ENCODE measurements at places on chromosomes 7 and 10.

- DNase-seq, result no peak
These were observed 91.0 kb upstream of the LRRTM3 start for GRCh38 chr10:66834802-66835201.

DNA sequence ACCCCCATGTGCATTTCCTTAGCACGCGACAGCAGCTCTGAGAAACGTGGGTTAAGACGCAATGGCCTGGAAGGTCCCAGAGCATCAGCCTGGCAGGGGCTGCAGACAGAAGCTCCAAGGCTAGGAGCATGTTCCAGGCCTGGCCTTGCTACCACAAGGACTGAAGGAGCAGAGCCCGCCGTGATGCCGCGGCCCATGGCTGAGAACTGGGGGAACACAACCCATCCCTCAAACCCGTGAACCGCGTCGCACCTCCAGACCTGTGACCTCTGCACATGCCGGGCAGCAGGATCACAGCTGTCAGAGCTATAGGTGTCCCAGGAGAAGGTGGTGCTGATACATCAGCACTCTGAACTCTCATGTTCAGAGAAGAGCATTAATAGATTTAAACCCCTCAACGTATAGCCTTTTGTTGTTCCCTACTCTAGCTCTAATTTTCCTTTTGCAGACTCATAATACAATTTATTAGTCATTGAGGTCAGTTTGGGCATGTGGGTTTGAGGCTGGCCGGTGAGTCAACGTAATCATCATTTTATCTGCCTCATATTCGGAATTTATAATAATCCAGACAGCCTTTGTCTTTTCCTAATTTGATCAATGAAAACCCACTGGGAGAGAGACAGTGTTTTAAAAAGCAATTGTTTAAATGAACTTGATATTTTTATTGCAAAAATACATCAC is 222.5 kb upstream of the TCERG1L start:
- no peak for DNase-seq

DNA sequence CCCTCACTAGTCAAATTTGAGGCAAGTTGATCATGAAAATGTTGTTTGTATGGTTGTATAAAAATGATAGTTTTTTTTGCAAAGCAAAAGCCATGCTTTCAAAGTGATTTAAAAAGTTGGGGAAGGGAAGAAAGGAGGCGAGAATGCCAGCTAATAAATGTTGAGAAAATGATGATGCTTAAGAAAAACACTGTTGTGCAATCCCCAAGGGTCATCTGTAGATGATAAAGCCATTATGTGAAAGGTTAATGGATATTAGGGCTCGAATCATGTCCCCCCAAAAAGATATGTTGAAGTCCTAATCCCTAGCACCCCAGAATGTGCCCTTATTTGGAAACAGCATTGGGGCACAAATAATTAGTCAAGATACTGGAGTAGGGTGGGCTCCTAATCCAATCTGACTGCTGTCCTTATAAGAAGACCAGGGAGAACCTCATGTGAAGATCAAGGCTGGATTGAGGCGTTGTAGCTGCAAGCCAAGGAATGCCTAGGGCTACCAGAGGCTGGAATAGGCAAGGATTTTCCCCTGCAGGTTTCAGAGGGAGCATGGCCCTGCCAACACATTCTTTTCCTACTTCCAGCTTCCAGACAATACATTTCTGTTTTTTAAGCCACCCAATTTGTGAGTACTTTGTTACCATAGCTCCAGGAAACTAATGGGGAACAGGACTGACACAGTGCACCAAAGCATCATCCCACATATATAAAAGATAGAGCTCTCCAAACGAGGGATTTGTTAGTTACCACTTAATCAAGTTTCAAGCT is 35.4 kb upstream of the MKLN1 start:
- no peak for DNase-seq

GRCh38 chr7:98287486-98287959 is 6.0 kb downstream of the BRI3 start:
- DNase-seq, result no peak

- no peak for DNase-seq
These were observed 44.6 kb downstream of the VSTM4 start for GRCh38 chr10:49070701-49071100.

- no peak for DNase-seq
These were observed 37.2 kb downstream of the CUBN start for GRCh38 chr10:17092216-17092944.

DNA sequence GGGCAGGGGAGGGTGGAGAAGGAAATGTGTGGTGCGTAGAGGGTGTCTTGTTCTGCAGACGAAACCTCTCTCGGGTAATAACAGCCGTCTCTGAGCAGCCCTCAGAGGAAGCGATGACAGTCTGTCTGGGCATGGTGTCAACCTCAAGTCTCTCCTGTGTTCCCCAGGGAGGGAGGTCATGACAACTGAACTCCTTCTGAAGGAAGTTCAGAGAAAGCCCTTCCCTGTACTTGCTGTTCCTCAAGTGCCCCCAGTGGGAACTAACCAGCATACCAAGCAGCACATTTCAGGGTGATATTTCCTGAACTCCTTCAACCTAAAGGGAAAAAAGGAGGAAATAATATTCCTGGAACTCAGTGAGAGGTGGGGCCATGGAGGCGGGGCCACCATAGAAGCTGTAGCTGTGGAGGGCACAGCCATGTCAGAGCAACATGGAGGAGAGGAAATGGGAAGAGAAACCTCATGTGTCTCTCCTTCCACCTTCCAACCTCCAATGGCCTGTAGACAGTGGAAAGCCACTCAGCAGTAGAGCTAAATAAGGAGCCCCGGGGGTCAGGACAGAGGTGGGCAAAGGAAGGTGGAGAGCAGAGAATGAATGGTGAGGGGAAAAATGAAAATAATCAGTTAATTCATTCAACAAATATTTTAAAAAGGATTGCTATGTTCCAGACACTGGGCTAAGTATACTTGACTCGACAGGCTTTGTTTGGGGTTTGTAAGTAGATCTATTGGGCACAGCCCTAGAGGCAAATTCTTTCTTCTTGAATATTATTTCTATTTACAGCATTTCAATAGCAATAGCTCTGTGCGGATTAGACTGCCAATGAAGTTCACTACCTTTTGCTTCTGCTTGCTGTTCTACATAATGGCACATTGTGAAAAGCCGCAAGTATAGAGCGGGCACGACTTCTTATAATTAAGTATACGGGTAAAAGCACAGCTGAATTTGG is 61.0 kb upstream of the AOAH start:
- no peak for DNase-seq

- DNase-seq, result no peak
These were observed 350.3 kb upstream of the POT1 start for GRCh38 chr7:125279961-125280360.

DNA sequence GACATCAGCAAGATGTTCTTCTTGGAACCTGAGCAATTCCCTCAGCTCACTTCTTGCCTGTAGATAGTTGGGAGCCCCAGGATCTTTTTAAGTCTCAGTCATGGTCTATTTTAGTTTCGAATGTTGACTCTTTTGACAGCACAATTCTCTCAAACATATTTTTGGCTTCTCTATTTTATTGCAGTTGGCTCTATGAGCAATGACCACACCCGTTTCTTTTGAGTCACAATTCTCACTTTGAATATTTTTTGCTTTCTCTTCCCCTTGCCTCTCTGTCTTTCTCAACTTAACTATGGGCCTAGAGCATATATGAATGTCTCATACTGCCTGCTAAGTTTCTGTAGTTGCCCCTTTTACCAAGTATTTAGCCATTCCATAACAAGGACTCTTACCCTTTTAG is 222.8 kb downstream of the PTN start:
- no peak for DNase-seq

DNA sequence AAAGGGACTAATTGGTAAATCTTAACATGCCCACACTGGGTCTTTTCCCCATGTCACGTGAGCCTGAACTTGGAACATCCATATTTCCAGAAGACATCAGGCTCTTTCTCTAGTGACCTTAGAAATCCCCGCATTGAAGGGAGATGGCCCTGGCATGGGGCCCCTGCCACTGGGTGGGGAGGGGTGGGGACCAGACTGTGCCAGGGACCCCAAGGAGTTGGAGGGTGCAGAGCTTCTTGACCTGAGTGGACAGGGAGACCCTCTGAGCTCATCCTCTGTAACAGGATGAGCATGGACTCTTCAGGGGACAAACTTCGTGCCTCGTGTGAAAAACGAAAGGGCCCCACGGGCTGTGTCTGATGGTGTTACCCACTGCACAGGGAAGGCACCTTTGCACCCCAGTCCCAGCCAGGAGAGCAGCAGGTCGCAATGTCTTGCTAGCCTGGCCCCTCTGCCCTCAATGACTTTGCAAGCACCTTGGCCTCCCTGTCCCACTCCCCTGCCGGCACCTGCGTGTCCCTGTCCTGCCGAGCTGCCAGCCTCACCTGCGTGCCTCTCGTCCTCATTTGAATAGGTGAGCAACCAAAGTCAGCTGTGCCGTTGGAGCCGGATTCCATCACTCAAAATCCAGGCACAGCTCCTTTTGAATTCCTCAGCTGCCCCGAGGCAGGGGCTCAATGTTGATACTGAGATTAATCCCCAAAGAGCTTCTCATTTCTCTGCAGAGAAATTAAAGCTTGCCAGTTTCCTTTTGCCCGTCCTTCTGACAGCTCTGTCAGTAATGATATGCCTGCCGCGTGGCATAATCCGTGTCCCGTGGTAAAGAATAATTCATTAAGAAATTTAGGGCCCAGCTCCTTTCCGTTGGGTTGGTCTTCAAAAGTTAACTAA is 234.9 kb downstream of the EBF3 start:
- no peak for DNase-seq

- no peak for DNase-seq
These were observed 39.2 kb downstream of the KIF5B start for GRCh38 chr10:32017044-32017443.

GRCh38 chr10:72035252-72035887 is 53.0 kb downstream of the SPOCK2 start:
- DNase-seq, result no peak

GRCh38 chr7:30053068-30053467 is 24.9 kb downstream of the PLEKHA8 start:
- DNase-seq, result no peak

DNA sequence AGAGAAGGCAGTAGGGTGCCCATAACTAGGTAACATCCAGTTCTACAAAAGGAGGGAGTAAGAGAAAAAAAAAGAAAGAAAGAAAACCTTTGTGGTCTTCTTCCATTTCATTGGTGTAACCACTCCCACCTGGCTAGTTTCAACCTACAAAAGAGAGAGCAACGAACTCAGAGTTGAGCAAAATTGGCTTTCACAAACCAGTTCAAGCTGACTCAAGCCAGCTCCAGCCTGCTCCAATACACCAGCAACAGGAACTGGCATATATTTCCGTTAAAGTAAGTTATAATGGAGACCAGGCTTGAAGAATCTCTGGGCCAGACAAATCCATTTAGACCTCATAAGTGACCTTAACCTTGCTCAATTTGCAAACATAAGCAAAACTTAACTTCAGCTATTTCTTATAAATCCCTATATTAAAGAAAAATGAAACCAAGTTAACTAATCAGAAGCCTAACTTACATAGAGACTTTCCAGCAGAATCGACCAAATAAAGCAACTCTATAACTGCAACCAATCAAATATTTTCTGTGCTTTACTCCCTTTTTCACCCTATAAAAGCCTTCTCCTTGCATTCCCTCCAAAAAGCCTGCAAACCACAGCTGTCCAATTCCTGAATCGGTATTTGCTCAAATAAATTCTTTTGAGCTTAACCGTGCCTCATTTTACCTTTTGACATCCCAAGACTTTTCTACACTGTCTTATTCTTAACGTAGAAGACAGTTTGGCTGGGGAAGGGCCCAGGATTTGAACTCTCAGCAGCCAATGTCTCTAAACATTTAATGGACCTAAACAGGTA is 10.1 kb downstream of the ANKRD22 start:
- no peak for DNase-seq

DNA sequence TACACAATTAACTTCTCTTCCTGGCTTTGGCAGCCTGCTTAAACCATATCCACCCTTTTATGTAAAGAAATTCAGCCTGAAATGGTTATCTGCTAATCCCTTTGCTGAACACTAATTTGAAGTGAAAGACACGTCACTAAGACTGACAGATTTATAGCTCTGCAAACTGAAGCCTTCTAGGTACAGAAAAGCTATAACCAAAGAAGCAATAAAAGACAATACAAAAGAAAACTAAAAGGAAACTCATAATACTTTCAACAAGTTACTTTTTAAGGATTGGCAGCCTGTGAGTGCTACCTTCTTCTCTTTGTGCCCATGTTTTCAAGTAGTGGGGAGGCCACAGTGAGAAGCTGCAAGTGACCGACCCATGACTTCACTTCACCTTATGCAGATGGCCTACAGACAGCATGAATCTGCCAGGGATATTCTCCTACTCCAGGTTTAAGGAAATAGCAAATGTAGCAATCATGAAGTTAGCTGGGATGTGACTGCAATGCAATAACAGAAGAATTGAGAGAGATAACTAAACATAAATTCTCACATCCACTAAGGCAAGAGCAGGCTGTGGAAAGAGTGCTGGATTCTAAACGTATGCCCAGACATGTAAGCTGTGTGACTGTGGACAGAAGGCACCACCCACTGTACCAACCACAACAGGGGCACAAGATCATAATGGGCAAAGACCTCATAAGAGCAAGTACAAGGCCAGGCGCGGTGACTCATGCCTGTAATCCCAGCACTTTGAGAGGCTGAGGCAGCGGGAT is 10.7 kb upstream of the SPOCK2 start:
- no peak for DNase-seq

DNA sequence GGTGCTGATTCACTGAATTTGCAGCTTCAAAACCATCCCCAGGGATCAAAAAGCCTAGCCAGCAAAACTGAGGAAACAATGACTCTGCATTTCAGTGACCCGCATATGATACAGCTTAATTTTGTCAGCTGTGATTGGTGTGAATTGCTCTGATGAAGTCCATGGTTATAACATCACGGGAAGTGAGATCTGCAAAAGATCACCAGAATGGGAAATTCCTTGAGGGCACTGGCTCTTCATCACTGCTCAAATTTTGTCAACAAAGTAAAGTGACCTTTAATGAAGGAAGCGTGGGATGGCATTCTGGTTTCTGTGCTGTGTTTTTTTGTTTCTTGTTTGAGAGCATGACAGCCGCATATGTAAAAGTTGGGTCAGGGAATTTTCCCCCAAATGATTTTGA is 745.9 kb downstream of the GATA3 start:
- DNase-seq, result no peak

DNA sequence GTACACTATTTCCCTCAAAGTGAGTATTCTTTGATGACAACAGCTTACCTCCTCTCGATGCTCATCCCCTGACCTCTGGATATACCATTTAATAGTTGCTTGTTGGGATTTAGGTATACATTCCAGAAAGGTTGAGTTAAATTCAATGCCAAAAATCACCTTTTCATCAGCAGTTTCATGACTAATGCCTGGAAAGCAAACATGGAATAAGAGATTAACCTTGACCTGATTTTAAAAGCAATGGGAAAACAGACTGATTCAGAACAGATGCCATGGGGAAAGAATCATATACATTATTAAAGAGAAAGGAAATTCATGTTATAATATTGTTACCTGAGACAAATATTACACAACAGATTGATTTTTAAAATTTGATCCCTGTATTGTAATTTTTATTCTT is 180.1 kb downstream of the SEMA3D start:
- no peak for DNase-seq

- no peak for DNase-seq
These were observed 130.9 kb downstream of the OAT start for GRCh38 chr10:124287791-124288190.

GRCh38 chr7:14836006-14836405 is 66.5 kb downstream of the DGKB start:
- no peak for DNase-seq

GRCh38 chr7:148587076-148587475 is 3.5 kb upstream of the C7orf33 start:
- DNase-seq, result no peak

Measured in astrocyte of the spinal cord (primary cell).